ENCODE measurements at places on chromosomes 11 and 22.

DNA sequence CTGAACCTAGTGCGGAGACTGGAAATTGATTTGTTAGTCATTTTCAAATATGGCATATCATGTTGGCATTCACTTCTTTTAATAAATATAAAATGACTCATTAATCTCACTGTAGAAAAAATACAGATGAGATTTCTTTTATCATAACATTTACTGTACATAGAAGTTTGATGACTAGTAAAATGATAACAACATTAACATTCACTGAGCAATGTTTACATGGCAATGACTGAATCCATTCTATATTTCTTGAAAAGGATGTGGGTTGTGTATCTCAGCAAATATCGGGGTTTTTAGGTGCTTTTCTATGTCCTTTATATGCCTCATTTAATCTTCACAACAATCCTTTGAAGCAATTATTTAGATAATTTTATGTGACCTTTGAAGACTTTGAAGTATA, 920.9 kb upstream of the FAT3 start:
- DNase-seq, result no peak

DNA sequence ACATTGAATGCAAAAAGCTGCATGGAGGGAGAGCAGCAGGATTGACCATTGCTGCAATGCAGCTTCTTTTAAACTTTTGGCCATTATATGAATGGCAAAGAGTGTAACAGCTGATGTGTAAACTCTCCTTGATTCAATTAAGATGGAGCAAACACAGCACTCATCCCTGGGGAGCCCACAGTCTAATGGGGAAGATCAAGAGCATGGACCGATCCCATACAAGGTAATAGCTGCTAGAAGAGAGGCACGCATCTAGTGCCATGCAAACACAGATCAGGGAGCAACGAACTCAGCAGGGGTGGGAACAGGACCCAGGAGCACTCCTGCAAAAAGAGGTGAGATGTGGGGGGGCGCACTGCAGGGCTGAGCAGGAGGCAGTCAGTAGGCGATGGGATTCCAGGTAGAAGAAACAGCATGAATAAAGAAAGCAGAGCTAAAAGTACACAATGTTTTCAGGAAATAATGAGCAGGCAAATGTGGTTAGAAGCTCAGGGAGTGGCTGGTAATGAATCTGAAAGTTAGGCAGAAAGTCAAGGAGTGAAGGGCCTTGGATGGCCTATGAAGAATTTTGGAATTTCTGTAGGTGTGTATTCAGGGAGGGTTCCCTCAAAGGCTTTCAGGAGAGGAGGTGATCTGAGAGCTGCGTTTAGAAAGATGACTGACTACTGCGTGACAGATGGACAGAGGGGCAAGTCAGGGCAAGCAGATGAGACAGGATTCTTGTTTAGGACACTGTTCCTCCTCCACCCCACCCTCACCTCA, 17.2 kb upstream of the BMAL1 start:
- no peak for DNase-seq

- no peak for DNase-seq
These were observed 35.6 kb downstream of the ETS1 start for GRCh38 chr11:128551611-128552335.

GRCh38 chr11:129813231-129813791, 2.3 kb upstream of the TMEM45B start:
- DNase-seq, result no peak

DNA sequence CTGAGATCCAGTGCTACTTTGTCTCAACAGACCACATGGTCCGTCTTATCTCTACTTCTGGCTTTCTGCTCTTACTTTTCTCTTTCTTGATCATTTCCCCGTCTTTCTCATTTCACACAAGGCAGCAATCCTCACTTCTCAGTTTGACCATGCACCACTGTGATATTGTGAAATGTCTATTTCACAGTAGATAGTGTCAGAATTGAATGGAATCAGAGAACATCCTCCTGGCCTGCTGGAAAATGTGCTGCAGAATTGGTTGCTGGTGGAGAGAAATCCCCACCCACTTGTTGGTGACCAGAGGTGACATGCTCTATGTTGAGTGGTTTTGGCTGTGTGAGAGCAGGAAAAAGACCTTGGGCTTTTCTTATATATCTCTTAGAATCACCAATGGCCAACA, 57.8 kb upstream of the RCN1 start:
- DNase-seq, result no peak

DNA sequence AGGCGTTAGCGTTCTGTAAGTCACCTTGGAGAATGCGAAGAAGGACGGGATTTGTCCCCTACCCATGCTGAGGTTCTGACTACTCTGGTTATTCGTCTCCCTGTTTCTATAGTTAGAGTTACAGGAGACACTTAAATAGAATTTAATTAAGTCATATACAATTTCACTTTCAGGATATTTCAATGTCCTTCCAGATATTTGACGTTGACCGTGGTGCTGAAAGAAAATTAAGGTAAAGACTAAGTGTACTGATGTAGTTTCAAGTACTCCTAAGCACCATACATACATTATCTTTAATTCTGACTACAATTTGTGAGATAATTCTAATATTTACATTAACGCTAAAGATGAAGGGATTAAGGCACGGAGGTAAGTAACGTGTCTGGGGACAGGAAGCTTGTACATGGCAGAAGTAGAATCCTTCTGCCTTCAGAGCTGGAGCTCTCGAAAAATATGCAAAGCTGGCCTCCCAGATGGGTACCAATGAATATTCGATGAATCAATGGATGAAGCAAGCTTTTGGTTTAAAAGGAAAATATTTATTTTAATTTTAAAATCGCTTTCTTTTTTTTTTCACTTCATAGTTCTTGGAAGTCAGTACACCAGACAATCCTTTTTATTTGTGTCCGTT, 539 bp upstream of the SLC36A4 start:
- no peak for DNase-seq

DNA sequence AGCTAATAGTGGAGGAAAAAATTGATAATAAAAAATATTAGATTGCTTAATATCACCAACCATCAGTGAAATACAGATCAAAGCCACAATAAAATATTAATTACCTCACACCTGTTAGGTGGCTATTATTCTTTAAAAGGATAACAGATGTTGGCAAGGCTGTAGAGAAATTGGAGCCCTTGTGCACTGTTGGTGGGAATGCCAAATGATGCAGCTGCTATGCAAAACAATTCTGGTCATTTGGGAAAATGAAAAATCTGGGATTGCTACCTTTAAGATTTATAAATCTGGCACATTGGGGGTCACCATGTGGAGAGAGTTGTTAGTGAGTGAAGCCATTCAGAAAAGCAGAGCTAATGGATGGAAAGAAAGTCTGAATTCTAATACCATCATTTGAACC, 143.4 kb downstream of the FCHSD2 start:
- no peak for DNase-seq

DNA sequence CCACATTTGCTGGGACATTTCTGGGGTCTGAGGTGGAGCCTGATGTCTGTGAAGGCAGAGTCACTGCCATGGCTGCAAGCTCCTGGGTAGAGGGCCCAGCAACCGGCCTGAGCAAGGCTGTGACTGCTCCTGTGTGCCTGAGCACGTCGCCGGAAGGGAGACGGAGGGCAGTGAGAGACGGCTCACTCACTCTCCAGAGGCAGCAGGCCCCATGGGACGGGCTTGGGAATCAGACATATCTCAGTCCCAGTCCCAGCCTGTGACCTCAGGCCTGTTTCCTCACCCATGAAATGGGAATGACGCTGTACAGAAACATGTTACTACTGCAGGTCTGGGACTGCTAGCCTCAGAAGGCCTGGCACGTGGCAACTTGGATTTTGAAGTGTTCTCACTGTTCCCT, 36.4 kb upstream of the RASL10A start:
- no peak for DNase-seq

GRCh38 chr11:58658623-58659022, 36.2 kb downstream of the CNTF start:
- DNase-seq, result no peak

- DNase-seq, result no peak
These were observed 10.5 kb downstream of the ARL14EP start for GRCh38 chr11:30333405-30333804.

- DNase-seq, result no peak
These were observed 351.9 kb downstream of the ETS1 start for GRCh38 chr11:128235426-128235825.

- no peak for DNase-seq
These were observed 19.3 kb downstream of the PPIL2 start for GRCh38 chr22:21685164-21685513.

GRCh38 chr22:41261541-41262249, 21.0 kb upstream of the CHADL start:
- DNase-seq, result no peak

DNA sequence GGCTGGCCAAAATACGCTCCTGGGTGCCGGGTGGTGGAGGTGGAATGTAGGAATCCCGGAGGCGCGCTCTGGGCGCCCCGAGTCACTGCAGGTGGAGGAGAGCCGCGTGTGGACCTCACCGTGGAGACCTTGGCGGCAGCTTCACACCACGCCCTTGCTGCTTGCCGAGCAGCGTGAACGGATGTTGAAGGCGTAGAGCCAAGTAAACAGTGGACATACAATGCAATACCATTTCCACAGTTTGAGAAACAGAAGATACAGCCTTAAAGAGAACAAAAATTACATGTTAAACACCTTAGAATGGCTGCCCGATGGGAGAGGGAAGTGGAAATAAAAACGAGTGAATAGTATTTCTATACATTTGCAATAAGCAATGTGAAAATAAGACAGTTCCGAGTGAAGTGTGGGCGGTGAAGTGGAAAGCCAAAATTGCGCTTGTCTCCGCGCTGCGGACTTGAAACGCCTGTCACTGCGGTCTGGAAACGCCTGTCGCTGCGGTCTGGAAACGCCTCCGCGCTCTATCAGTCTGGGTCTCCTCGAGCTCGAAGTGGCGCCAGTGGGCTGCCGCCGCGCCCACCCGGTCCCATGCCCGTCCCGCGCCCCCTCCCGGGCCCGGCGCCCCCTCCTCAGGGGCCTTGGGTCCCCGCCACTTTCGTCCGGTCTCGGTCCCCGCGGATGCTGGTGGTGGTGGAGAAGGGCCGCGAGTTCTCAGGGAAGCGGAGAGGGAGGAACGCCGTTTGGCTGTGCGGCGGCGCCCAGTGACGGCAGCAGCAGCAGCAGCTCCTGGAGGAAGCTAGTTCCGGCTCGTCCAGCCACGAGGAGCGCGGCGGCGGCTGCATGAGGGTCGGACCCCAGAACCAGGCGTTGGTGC, 1.6 kb downstream of the NCR3LG1 start:
- peak; percentile 26 for DNase-seq

- DNase-seq, result no peak
These were observed 33.8 kb upstream of the NUP50 start for GRCh38 chr22:45129703-45130524.
